ENCODE measurements at places on chromosomes 7 and 10.

DNA sequence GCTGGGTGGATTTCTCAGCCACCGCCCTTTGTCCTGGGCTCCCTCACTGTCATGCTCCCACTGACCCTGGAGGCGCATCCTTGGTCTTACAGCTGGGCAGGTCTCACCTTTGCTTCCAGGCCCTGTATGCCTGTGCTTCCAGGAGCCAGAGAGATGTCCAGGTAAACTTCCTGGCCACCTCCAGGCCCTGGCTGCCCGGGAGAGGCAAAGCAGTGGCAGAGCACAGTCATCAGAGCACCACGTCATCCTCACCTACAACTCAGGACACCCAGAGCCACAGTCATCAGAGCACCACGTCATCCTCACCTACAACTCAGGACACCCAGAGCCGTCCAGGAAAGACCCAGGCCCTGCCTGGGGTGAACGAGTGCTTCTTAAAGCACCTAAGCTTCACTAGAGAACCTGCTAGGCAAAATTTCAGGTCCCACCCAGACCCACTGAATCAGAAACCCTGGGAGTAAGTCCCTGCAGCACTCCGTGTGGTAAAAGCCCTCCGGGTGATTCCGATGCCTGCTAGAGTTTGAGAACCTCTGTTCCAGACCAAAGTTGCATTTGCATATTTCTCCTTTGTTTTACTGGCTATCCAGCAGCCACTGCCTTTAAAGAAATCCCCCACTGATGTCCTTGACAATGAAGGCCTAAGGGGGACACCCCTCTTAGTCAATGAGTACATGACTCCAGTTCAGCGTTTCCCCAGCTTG is 62.3 kb downstream of the DLG5 start:
- DNase-seq: no peak

- DNase-seq: peak; percentile 80
These were observed 67.6 kb upstream of the DDC start for GRCh38 chr7:50632561-50633413.

DNA sequence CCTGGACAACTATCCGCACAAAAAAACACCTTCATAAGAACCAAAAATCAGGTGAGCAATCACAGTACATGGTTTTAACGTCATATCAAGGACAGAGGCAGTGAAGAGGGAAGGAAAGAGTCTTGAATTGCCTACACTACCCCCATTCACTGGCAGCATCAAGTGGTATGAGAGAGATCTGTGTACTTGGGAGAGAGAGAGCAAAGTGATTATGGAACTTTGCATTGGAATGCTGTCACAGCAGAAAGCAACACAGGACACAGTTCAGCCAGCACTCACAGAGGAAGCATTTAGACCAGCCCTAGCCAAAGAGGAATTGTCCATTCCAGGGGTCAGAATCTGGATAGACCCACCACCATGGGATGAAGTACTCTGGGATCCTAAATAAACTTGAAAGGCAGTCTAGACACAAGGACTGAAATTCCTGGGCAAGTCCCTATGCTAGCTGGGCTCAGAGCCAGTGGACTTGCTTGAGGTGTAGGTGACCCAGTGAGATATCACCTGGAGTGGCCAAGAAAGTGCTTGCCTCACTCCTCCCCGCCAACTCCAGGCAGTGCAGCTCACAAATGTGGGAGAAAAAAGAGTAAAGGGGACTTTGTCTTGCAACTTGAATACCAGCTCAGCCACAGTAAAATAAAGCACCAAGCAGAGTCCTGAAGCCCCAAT is 30.5 kb upstream of the SFTPD start:
- no peak for DNase-seq

- peak; percentile 92 for DNase-seq
These were observed 10.4 kb downstream of the NUB1 start for GRCh38 chr7:151351967-151352366.

DNA sequence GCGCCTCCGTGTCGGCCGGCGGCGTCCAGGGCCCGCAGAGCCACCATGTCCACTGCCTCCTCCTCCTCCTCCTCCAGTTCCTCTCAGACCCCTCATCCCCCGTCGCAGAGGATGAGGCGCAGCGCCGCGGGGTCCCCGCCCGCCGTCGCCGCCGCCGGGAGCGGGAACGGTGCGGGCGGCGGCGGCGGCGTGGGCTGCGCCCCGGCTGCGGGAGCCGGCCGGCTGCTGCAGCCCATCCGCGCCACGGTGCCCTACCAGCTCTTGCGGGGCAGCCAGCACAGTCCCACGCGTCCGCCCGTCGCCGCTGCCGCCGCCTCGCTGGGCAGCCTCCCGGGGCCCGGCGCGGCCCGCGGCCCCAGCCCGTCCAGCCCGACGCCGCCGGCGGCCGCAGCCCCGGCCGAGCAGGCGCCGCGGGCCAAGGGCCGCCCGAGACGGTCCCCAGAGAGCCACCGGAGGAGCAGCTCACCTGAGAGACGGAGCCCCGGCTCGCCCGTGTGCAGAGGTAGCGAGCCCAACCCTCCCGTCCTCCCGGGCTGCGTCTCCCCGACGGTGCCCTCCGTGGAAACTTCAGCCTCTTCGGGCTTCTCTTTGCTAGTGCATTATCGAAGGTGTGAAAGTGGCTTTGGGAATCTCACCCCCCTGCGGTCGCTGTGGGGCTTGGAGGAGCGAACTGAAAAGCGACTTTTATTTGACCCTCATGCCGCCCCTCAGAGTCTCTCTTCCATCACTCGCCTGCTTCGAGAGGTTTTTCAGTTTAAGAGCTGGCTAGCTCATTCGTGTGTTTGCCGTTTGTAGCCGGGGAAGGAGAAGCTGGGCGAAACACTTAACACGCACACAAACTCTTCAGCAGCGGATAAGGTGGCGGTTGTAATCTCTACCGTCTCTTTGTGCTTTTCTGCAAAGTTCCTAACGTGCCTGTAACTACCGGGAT is 975 bp downstream of the GLCCI1 start:
- DNase-seq: peak; percentile 33

GRCh38 chr7:73768641-73769480 is 1.2 kb downstream of the CLDN3 start:
- DNase-seq: no peak

- no peak for DNase-seq
These were observed 43.2 kb upstream of the GDF10 start for GRCh38 chr10:47256751-47257336.

GRCh38 chr10:71039551-71039950 is 151.2 kb upstream of the PCBD1 start:
- DNase-seq: no peak

DNA sequence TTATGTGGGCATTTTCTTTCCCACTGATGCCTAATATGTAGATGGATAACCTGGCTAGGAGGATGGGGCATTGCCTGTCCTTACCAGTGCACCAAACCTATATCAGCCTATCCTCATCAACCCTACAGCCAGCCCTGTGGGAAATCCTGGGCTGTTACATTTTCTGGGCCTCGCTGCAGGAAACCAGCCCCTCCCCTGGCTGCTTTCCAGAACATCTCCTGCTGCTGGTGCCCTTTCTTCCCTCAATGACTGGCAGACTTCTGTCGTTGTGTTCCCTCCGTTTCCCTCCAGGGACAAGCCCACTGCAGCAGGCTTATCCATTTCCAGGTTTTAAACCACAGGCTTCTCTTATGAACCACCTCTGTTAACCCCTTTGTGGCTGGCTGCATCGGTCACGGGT is 486.1 kb upstream of the COBL start:
- no peak for DNase-seq

DNA sequence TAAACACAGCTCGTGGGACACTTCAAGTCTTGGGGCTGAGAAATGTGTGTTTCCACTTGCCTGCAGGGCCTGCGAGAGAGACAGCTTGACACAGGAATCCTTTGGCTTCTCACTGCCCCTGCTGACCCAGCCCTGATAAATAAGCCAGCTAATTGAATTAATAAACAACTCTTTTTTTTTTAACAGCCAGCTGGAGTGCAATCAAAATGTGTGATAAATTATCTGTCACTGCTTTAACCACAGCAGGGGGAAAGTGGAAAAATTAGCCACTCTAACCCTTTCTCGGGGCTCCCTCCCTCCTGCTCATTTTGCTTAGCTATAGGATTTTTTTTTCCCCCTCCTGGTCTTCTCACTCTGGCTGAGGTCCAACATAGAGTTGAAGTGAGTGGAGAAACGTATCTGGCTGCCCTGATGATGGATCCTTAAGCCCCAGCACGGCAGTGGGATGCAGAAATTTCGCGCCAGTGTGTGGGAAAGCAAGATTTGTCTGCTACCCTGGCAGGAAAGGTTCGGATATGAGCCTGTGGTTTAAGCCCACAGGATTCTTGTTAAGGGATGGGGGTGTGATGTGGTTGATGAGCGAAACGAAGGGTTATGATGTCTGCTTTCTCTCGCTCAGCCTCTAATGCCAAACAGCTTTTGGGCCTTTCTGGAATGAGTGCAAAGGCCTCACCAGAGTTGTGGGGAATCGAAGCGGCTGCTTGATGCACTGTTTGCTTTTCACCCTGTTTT is 173.8 kb downstream of the TRIL start:
- no peak for DNase-seq

GRCh38 chr7:74417419-74417971 is 36.2 kb upstream of the GTF2IRD1 start:
- peak; percentile 16 for DNase-seq

DNA sequence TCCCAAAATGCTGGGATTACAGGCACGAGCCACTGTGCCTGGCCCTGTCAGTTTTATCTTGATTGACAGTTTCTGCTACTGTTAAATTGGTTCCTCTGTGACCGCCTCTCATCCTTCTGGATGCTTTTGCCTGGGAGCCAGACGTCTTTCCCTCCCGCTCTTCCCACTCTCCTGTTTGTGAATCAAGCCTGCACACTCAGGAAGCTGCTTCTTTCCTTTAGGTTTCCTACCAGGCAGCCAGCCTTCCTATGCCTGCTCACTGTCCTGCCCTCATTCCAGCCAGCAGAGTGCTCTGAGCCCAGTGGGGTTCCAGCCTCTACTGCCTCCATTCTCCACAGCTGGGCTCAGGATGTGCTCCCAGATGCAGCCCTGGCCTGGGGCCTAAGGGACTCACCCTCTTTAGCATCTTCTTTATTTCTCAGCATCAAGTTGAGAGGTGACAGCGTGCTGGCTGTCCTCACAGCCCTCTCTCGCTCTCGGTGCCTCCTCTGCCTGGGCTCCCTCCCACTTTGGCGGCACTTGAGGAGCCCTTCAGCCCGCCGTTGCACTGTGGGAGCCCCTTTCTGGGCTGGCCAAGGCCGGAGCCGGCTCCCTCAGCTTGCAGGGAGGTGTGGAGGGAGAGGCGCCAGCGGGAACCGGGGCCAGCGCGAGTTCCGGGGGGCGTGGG is 5.1 kb downstream of the SH2D4B start:
- DNase-seq: no peak

DNA sequence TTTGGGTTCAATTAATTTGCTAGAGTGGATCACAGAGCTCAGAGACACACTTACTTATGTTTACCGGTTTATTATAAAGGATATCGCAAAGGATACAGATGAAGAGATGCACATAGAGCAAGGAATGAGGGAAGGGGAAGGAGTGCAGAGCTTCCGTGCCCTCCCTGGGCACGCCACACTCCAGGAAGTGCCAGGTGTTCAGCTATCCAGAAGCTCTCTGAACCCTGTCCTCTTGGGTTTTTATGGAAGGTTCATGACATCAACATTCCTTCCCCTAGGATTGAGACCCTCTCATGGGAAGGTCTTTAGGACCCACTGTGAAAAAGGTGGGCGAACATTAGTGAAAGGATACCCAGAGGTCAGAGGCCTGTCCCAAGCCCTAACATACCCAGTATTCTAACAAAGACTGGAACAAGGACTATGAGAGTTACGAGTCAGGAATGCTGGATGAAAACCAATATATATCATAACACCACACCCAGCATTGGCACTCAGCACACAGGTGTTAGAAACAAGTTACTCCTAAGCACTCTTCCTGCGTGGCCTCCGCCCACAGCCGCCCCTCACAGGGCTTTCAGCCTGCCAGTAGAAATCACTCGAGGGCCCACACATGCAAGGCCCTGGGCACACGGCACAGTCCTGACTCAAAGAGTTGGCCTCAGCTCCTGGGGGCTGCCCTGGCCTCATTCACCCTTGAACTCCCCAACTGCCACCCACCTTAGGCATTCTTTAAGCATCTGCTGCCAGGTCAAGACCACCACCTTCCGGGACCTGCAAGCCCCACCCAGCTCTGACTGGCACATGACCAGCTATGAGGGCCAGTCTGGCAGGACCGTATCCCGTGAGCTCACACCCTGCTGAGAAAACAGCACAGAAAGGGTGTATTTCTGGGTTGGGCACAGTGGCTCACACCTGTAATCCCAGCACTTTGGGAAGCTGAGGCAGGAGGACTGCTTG is 5.6 kb upstream of the AIFM2 start:
- no peak for DNase-seq

DNA sequence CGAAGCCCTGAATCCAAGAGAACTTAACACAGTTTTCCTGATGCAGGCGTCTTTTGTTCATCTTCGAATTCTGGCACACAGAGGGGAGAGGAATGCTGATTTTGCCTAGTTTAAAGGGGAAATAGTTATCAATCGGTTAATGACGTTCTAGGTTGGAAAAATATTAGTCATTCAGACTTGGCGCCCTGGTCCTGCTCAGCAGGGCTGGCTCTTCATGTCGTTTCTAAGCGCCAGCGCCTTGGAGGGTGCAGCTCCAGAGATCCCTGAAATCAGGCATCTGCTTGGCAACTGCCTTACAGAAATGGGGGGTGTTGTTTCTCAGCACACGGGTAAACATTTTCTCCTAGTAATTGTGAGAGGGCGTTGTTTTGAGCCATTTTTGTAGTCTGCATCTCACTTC is 1.3 kb upstream of the PRTFDC1 start:
- no peak for DNase-seq

DNA sequence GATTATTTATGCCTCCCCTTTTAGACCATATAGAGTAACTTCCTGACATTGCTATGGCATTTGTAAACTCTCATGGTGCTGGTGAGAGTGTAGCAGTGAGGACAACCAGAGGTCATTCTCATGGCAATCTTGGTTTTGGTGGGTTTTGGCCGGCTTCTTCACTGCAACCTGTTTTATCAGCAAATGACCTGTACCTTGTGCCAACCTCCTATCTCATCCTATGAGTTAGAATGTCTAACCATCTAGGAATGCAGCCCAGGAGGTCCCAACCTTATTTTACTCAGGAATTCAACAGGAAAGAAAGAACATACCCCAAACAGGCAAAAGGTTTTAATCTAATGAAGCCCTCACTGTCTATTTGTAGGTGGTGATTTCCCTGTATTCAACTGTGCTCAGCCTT is 205.4 kb upstream of the YAE1 start:
- no peak for DNase-seq

DNA sequence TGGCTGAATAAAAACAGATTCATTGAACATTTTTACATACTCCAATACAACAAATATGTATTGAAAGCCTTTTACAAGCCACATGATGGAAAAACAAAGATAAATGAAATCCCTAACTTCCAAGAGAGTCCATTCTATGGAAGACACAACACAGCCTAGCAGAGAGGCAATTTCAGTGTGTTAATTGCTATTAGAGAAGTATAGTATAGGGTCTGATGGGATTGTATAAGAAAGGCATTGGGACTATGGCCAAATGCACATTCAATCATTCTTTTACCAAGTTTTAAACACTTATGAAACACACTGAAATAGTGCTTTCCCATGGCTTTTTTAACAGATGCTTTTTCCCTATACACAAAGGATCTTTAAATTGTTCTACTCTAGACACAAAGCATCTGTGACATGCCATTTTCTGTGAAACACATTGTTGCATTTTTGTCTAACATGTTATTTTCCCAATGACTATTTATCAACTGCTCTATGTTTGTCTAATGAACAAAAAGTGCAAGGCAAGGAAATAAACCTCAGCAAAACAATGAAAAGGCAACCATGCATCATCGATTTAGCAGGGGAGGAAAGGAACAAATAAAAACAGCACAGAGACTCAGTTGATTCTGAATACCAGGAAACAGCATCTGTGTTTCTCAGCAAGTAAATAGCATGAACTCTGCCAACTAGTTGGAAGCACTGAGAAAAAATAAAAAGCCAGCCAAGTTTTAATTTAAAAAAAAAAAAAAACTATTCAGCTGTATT is 42.4 kb upstream of the PHYHIPL start:
- DNase-seq: no peak

- no peak for DNase-seq
These were observed 155.1 kb downstream of the ETV1 start for GRCh38 chr7:13834328-13834761.
